ENCODE measurements at places on chromosomes 2 and 18.

DNA sequence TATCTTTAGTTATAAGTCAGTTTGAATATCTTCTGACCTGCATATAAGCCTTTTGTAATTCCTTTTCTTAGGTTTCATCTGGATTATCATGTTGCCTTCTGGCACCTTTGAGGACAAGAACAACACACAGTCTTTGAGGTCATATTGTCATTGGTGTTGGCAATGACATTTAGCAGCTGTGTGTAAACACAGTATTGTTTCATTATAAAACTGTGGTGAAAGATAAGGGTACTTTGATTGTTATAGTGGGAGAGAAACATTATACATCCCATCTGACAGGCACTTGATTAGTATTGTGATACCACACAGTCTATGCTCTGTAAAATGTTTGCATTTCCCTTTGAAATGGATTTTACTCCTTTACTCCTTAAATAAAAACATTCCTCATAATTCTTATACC lies 313.5 kb downstream of the RPRM start:
- DNase-seq: no peak

- DNase-seq: no peak
These were observed 11.9 kb downstream of the SDC1 start for GRCh38 chr2:20212871-20213503.

GRCh38 chr2:119488245-119489214 lies 35.8 kb downstream of the SCTR start:
- DNase-seq: no peak

GRCh38 chr2:142153601-142154000 lies 22.8 kb upstream of the LRP1B start:
- no peak for DNase-seq

DNA sequence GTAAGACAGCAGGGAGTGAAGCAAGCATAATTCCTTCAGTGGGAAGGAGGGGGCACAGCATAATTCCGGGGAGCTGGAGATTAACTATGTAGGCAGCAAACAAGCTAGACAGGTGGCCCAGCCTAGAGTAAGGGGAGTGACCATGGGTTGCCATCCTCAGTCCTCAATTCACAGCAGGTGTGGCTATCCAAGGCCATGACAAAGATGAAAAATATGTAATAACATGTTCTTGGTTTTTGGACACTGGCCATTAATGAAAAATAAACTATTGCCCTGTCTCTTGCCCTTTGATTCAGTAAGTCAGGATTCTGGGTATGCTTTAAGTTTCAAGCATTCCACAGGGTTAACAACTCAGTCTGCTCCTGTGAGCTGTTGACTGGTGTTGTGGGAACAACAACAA lies 65.0 kb downstream of the CYP1B1 start:
- DNase-seq: no peak

Measured in stimulated activated CD8-positive, alpha-beta memory T cell treated with anti-CD3 and anti-CD28 coated beads, Interleukin-4, amount 100 ng/mL, for 1 hour (primary cell).